A673 (cell line): ENCODE measurements at places on chromosomes 11 and 22. TPM values are rescaled to one million over a fixed set of nuclear protein-coding genes. Genes with fewer than 3 reads are reported as not detected.

CDC45 gene
- 79.1 and 79.2 TPM in 2 replicates for total RNA-seq

GRCh38 chr11:2137202-2138067, 1.8 kb downstream of the IGF2 start:
- H3K4me3 ChIP-seq = no peak overlapping the region
- no peaks in the 10 kb centered on the region for H3K36me3 ChIP-seq
- H3K27me3 ChIP-seq = peaks cover 58% of the 10 kb centered on the region
- H3K4me1 ChIP-seq = no peaks in the 10 kb centered on the region
- H3K27ac ChIP-seq = no peak overlapping the region
- no peak for DNase-seq

- peak; percentile 34 for DNase-seq
- peaks cover 15% of the 10 kb centered on the region for H3K4me1 ChIP-seq
- no peak overlapping the region for H3K4me3 ChIP-seq
- no peak overlapping the region for H3K27ac ChIP-seq
- no peaks in the 10 kb centered on the region for H3K36me3 ChIP-seq
These were observed 412.7 kb downstream of the ETS1 start for GRCh38 chr11:128174465-128175291.

GRCh38 chr22:19772673-19773469, 12.3 kb downstream of the TBX1 start:
- H3K4me1 ChIP-seq = no peaks in the 10 kb centered on the region
- no peak overlapping the region for H3K27ac ChIP-seq
- DNase-seq = peak; percentile 50

GRCh38 chr11:17760102-17761029, 25.8 kb downstream of the KCNC1 start:
- no peaks in the 10 kb centered on the region for H3K4me1 ChIP-seq
- H3K36me3 ChIP-seq = no peaks in the 10 kb centered on the region
- H3K4me3 ChIP-seq = no peak overlapping the region
- H3K27me3 ChIP-seq = no peaks in the 10 kb centered on the region

- H3K4me3 ChIP-seq = no peak overlapping the region
- DNase-seq = no peak
- H3K27me3 ChIP-seq = no peaks in the 10 kb centered on the region
- H3K27ac ChIP-seq = peak overlapping the region; percentile 44
- no peaks in the 10 kb centered on the region for H3K36me3 ChIP-seq
- H3K4me1 ChIP-seq = peaks cover 17% of the 10 kb centered on the region
These were observed 41.1 kb downstream of the TNRC6B start for GRCh38 chr22:40218723-40219294.

DNA sequence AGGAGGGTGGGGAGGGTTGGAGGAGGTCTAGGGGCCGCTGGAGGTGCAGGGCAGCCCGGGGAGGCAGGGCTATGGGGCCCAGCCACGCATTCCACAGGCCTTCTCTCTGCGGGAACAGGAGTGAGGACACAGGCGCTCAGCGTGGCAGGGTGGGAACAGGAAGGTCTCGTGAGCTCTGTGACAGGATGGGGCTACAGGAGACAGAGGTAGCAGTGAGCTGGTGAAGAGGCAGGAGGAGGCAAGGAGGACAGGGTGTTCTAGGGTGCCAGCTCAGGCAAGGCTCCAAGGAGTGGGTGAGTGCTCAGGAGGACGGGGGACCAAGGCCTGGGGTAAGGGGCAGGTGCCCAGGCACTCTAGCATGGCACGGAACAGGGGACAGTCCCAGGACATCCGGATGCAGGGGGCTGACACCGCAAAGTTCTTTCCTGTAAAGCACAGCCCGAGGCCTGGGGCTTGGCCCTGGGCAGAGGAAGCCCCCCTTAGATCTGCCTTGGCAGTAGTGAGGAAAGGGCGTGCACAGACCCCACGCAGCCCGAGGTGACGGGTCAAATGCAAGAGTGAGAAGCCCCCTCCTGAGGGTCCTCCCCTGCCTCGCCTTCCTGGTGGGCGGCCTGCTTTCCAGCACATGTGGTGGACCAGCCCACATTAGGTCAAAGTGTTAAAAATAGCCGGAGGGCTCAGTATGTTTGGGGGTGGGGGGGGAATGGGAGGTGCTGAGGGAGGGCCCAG, 4.7 kb upstream of the NEAT1 start:
- no peaks in the 10 kb centered on the region for H3K27me3 ChIP-seq
- peaks cover 69% of the 10 kb centered on the region for H3K4me1 ChIP-seq
- H3K27ac ChIP-seq = peak overlapping the region; percentile 100
- DNase-seq = peak; percentile 44
- no peaks in the 10 kb centered on the region for H3K36me3 ChIP-seq

DNA sequence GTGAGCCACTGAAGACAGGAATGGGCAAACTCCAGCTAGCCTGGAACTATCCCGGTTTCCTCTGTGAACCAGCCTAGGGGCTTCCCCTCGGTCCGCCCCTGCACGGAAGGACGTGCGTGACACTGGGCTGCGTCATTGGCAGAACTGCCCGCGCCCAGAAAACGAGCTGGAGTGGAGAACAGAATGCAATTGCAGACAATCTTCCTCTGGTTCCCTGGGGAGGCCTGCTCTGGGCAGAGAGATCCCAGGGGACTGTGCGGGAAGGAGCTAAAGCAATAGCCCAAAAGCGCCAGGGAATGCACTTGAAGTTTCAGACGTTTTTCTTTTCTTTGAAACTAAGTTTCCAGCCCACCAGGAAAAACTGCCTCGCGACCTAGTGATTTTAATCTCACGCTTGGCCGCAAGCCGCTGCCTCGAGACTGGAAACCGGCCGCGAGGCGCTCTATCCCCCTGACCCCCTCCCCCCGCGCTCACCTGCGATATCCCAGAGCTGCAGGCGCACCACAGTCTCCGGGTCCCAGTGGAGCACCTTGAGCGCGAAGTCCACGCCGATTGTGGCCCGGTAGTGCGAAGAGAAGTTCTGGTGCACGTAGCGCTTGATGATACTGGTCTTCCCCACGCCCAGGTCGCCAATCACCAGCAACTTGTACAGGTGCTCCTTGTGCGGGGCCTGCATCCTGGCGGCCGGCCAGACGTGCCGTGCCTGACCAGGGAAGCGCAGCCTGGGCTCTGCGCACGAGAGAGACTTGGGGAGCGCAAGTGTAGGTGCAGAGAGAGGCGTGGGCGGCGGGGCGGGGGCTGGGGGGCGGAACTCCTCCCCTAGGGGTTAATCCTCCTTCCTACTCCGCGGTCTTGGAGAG, at the start of gene RAB38:
RAB38 (minus strand) TSS at position 735 of the 860 bp plus-strand sequence; CDS start at position 676, 59 bp downstream.
- peak; percentile 85 for DNase-seq
- H3K4me3 ChIP-seq = peak within 1 kb of the TSS; percentile 44
- no peak within 1 kb of the TSS for H3K27ac ChIP-seq
- H3K27me3 ChIP-seq = peaks cover 4% of the 10 kb centered on the region
- no peaks in the 10 kb centered on the region for H3K4me1 ChIP-seq

MRGPRE gene
- not detected in 2 replicates for total RNA-seq

ASPHD2 gene
- 1.2 and 1.4 TPM in 2 replicates for total RNA-seq

NPAS4 gene
- not detected in 2 replicates for total RNA-seq

- peaks cover 35% of the 10 kb centered on the region for H3K4me1 ChIP-seq
- H3K27ac ChIP-seq = no peak overlapping the region
- peak; percentile 56 for DNase-seq
- no peaks in the 10 kb centered on the region for H3K27me3 ChIP-seq
These were observed 69.7 kb upstream of the GRK3 start for GRCh38 chr22:25494774-25495173.

DNA sequence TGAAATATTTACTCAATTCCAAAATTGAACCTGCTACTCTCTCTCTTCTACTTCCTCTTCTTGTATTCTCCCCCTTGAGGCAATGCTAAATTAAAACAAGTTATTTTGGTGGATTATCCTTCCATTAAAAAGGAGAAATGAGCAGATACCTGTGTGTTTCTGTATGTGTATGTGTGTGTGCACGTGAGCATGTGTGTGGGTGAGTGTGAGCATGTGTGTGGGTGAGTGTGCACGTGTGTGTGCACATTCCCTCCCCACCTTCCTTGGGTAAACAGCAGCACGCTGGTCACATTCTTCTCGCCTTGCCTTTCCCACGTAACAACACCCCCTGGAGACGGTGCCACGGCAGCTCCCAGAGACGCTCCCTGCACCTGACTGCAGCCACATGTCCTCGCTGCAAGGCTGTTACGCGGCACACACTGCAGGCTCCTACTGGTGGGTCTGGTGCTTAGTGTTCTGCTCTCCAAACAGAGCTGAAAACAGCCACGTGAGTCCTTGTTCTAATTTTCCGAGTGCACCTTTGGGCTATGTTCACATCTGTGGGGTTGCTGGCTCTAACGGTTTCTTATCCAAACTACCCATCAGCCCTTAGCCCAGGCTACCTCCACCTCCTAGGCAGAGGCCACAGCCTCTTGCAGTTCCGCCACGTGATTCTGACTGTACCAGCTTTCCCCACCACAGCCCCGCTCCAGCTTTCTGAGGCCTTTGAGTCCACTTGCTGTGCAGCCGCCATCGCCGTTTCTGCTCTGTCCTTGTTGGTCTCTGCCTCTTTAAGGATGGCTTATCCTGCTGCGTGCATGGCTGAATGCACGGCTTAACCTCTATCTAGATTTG, 123.4 kb downstream of the CTTN start:
- H3K27me3 ChIP-seq = peaks cover 25% of the 10 kb centered on the region
- H3K27ac ChIP-seq = no peak overlapping the region
- DNase-seq = no peak
- H3K4me3 ChIP-seq = no peak overlapping the region
- no peaks in the 10 kb centered on the region for H3K36me3 ChIP-seq

- no peaks in the 10 kb centered on the region for H3K4me1 ChIP-seq
- H3K4me3 ChIP-seq = no peak overlapping the region
- no peak for DNase-seq
These were observed 33.5 kb downstream of the ENTHD1 start for GRCh38 chr22:39859903-39860588.

DNA sequence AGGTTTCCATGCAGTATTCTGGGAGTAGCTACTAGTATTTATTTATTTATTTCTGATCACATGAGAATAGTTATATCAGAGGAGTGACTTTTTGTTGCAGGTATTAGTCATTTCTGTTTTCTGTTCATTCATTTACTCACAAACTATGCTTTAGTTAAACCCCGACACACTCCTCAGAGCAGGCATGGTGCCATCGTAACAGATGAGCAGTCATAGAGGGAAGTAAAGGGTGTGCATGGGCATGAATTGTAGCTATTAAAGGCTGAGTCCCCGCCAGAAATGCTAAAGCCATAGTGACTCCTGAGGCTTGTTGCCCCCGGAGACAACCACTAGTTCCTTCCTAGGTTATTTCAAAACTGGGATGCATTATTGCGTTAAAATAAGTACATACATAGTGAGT, 10.6 kb downstream of the JHY start:
- peaks cover 16% of the 10 kb centered on the region for H3K4me1 ChIP-seq
- no peaks in the 10 kb centered on the region for H3K27me3 ChIP-seq
- H3K4me3 ChIP-seq = no peak overlapping the region
- no peaks in the 10 kb centered on the region for H3K36me3 ChIP-seq

GRCh38 chr11:103031834-103032233, 60.1 kb downstream of the DCUN1D5 start:
- H3K4me3 ChIP-seq = no peak overlapping the region
- no peaks in the 10 kb centered on the region for H3K27me3 ChIP-seq
- no peak for DNase-seq
- H3K4me1 ChIP-seq = peaks cover 13% of the 10 kb centered on the region
- no peaks in the 10 kb centered on the region for H3K36me3 ChIP-seq
- H3K27ac ChIP-seq = no peak overlapping the region
